ENCODE measurements at places on chromosomes 3 and 15. TPM values are rescaled to one million over a fixed set of nuclear protein-coding genes. Genes with fewer than 3 reads are reported as not detected.

DNA sequence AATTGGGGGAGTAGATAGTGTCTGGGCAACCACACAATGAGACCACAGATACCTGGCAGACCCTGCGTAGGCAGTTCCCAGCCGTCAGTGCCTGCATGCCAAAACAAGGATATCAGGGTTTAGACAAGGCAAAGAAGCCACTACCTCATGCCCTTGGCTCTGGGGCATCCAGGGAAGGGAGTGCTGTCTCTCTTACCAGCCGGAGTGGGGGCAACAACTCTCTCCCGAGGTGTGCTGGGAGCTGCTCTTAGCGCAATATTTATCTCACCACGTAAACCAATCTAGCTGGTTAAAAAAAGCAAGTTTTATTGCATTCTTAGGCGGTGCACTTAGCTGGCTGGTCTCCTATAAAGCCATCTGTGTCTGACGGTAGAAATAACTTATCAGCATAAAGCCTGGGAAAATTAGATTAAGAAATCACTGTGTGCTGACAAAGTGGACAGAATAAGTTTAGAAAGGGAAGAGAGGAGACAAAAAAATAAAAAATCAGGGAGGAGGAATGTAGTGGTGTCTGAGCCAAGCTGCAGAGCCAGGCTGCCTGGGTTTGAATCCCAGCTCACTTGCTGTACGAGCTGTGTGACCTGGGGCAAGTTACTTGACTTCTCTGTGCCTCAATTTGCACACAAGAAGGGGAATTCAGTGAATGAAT, 273.2 kb downstream of the PDZRN3 start:
- H3K4me1 ChIP-seq, result no peaks in the 10 kb centered on the region
- no peak overlapping the region for H3K27ac ChIP-seq
- no peak overlapping the region for H3K4me3 ChIP-seq
- H3K36me3 ChIP-seq, result no peaks in the 10 kb centered on the region
- no peak for DNase-seq

DNA sequence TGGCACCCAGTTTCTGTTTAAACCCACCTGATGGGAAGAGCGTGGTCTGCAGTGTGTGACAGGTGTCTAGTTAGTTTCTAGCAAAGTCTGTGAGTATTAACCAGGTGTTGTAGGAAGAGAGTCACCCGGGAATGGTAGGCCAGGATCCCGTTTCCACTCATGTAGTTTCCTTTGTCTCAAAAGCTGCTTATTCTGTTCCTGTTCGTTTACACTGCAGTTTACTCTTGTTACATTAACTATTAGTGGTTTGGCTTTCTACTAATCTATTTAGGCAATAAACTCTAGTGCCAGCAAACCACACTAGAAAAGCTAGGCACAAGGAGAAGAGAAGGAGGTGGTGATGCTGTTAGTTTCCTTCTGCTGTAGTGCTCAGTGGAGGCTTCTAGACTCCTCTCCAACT, 32.7 kb downstream of the WDR76 start:
- DNase-seq, result no peak
- H3K36me3 ChIP-seq, result peaks cover 68% of the 10 kb centered on the region
- no peak overlapping the region for H3K27ac ChIP-seq
- H3K4me3 ChIP-seq, result no peak overlapping the region

DNA sequence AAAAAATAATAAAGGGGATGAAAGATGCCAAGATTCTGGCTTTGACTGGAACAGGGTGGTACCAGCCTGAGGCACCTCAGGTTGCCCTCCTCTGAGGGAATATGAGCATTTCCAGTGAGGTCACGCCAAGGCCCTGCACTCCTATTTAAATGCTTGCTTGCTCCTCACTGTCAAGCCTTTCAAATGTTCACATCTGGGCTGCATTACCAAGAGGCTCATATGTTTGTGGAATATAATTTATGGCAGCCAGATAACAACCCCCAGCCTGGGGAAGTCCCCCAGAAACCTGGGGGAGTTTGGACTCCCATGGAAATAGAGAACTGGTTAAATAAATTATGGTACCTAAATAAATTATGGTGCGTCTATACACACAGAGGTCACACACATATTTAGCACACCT, 88.4 kb downstream of the FRMD4B start:
- H3K36me3 ChIP-seq, result no peaks in the 10 kb centered on the region
- H3K27ac ChIP-seq, result no peak overlapping the region
- no peak overlapping the region for H3K4me3 ChIP-seq
- peaks cover 2% of the 10 kb centered on the region for H3K4me1 ChIP-seq
- DNase-seq, result no peak

DNA sequence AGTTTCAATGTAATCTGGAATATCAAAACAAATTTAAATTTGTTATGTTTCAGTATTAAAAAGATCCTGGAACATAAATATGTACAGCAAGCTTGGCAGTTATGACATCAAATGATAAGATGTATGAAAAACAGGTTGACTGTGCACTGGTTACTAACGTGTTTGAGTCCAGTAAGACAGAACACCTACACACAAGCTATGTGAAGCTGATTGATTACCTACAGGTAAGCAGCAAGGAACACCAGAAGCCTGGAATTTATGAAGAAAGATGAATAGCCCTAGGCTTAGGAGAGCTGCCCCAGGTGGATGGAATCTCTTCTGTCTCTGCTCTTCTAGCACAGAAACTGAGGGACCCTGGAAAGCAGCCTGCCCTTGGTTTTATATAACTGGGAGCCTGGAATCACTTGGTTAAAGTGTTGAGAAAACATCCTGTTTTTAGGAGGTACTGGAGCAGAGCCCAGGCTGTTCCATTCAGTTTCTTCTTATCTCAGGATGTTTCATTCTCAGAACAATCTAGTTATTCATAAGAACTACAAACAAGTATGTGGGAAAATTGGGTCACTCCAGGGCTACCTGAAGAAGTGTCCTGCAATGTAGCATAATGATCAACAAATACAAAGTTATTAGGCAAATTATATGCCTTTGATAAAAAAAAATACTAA, 36.3 kb downstream of the SLITRK3 start:
- no peak overlapping the region for H3K27ac ChIP-seq
- no peaks in the 10 kb centered on the region for H3K27me3 ChIP-seq
- no peak overlapping the region for H3K4me3 ChIP-seq
- no peaks in the 10 kb centered on the region for H3K4me1 ChIP-seq
- no peaks in the 10 kb centered on the region for H3K36me3 ChIP-seq

- H3K4me3 ChIP-seq, result no peak overlapping the region
- no peak for DNase-seq
- H3K4me1 ChIP-seq, result peaks cover 42% of the 10 kb centered on the region
- H3K27me3 ChIP-seq, result no peaks in the 10 kb centered on the region
Measured at GRCh38 chr15:90647326-90647725, 69.8 kb upstream of the BLM start.

- no peak for DNase-seq
- H3K4me1 ChIP-seq, result no peaks in the 10 kb centered on the region
- H3K27me3 ChIP-seq, result no peaks in the 10 kb centered on the region
- H3K4me3 ChIP-seq, result no peak overlapping the region
- H3K36me3 ChIP-seq, result no peaks in the 10 kb centered on the region
Measured at GRCh38 chr3:174335910-174336309, 523.2 kb upstream of the NAALADL2 start.

DNA sequence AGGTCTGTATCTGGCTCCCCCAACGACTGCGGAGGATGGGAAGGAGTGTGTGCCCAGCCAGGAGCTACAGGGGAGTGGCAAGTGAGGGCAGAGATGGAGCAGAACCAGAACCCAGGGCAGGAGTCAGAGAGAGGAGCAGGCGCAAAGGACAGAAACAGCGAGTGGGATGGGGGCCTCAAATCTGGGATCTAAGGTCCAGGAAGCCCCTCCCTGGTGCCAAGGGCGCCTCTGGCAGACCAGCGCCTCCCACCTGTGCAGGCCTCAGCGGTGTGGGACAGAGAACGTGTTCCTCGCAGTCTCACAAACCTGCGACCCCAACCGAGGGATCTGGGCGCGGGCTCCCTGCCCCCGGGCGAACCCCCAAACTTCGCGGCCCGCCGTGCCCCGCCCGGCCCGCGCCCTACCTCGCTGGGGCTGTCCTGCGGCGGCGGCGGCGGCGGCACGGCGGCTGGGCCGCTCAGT, 301 bp downstream of the PCBP4 start:
- peaks cover 31% of the 10 kb centered on the region for H3K4me1 ChIP-seq
- H3K27ac ChIP-seq, result peak overlapping the region; percentile 23
- H3K27me3 ChIP-seq, result peaks cover 9% of the 10 kb centered on the region

DNA sequence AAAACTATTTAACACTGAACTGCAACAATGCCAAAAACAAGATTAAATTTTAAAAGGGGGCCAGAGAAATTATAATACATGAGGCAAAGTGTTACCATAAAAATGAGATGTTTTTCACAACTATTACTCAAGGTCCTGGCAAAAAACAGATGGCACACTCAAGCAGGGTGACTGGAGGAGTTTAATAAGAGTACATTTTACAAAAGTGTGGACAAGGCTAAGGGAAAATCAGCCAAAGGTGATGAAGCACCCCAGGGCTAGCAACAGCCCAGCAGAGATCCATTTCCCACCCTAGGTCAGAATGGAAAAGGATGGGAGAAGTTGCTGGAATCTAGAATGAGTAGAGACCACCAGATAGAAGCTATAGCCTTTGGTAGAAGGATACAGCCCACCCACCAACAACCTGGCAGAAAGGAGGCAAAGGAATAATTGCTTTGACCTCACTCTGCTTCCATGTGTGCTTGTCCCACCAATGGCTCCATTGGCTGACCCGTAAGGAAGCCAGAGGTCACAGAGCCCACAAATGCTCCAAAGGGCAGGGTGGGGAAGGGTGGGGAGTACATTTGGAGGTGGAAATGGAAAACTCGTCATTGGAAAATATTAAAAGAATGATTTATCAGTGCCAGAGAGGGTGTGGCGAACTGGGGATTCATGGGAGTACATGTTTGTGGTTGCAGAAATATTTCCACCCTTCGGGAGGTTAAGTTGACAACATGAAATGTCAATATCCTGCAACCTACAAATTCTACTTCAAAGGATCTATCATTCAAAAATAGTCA, 161.0 kb upstream of the UBE2E2 start:
- H3K27me3 ChIP-seq, result no peaks in the 10 kb centered on the region
- no peaks in the 10 kb centered on the region for H3K36me3 ChIP-seq
- DNase-seq, result no peak
- no peak overlapping the region for H3K4me3 ChIP-seq
- no peaks in the 10 kb centered on the region for H3K4me1 ChIP-seq

GRCh38 chr15:83930392-83931212, 276.7 kb downstream of the ADAMTSL3 start:
- peaks cover 23% of the 10 kb centered on the region for H3K4me1 ChIP-seq
- no peak for DNase-seq
- H3K4me3 ChIP-seq, result no peak overlapping the region
- H3K27ac ChIP-seq, result no peak overlapping the region

DNA sequence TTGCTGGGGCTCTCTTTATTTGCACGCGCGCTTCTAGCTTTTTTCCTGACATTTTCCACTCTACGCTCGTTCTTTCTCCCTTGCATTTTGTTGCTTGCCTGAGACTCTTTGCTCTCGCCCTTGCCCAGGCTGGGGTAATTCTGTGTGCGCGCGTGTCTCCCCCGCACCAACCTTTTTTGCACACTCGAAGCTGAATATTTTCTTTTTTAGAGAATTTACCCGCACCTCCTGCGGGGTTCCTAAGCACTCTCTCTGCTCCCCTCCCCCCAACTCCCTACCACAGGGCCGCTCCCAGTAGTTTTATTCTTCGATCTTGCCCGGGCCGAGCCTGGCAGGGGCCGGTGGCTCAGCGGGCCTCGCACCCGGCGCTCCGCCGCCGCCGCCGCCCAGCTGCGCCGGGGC, 732 bp downstream of the FAM43A start:
- H3K36me3 ChIP-seq, result peaks cover 2% of the 10 kb centered on the region
- peak overlapping the region; percentile 90 for H3K4me3 ChIP-seq
- peak overlapping the region; percentile 65 for H3K27ac ChIP-seq

DNA sequence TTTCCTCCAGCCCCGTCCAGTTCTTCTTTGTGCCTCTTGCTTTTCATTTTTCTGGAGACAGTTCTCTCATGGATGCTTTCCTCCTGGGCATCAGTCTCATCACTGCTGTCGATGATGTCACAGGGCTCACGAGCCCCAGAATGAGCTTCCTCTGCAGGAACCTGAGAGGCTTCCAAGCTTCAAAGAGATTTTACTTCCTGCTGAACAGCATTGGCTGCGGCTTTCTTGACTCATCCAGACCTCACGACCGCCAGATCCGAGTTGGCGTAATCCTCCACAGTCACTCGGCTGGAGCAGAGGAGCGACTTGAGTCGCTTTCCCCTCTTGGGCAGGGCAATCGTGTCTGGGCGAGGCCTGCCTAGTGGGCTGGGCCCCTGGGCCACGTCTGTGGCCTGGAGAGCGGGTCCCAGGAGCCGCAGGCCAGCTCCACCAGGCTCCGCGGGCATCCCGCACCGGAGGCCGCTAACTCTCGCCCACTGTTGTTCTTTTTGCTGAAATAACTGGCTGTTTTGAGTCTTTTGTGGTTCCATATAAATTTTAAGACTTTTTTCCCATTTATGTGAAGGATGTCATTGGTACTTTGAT, 20.8 kb upstream of the FAN1 start:
- H3K27ac ChIP-seq, result no peak overlapping the region
- H3K4me1 ChIP-seq, result no peaks in the 10 kb centered on the region
- H3K36me3 ChIP-seq, result no peaks in the 10 kb centered on the region
- H3K27me3 ChIP-seq, result peaks cover 25% of the 10 kb centered on the region
- peak; percentile 17 for DNase-seq

- no peak overlapping the region for H3K27ac ChIP-seq
- H3K4me1 ChIP-seq, result no peaks in the 10 kb centered on the region
- H3K4me3 ChIP-seq, result no peak overlapping the region
- no peaks in the 10 kb centered on the region for H3K36me3 ChIP-seq
- H3K27me3 ChIP-seq, result no peaks in the 10 kb centered on the region
Measured at GRCh38 chr3:72572489-72573007, 275.7 kb downstream of the SHQ1 start.

DNA sequence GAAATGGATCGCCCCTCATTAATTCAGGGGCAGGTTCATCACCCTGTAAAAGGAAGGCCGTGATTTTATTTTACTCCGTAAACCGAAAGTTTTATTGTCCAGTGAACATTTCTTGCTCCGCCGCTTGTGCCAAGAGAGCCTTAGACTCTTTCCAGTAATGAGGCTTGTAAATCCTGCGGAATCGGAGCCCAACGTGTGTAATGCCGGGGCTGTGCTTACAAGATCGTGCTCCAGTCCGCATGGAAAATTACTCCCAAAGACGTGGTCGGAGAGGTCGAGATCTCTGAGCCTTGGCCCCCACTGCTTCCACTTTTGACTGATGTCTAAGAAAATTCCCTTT, 649 bp upstream of the PLOD2 start:
- DNase-seq, result no peak
- no peak overlapping the region for H3K27ac ChIP-seq
- H3K27me3 ChIP-seq, result peaks cover 52% of the 10 kb centered on the region
- H3K36me3 ChIP-seq, result no peaks in the 10 kb centered on the region
- H3K4me1 ChIP-seq, result peaks cover 16% of the 10 kb centered on the region
- H3K4me3 ChIP-seq, result no peak overlapping the region

The TPRG1 gene
- total RNA-seq, result 9.7 TPM

The CDC25A gene
- 20.1 TPM for total RNA-seq

The EAF2 gene
- 23.7 TPM for total RNA-seq

The LSMEM2 gene
- total RNA-seq, result not detected

The DCP1A gene
- 34.7 TPM for total RNA-seq

The PRSS50 gene
- total RNA-seq, result not detected

The FOXL2 gene
- total RNA-seq, result not detected
